ENCODE measurements at places on chromosomes 16 and 17.

GRCh38 chr16:19218581-19218980, 50.5 kb downstream of the SYT17 start:
- H3K4me1 ChIP-seq, result no peaks in the 10 kb centered on the region
- DNase-seq, result no peak
- no peaks in the 10 kb centered on the region for H3K27me3 ChIP-seq
- H3K27ac ChIP-seq, result no peak overlapping the region

DNA sequence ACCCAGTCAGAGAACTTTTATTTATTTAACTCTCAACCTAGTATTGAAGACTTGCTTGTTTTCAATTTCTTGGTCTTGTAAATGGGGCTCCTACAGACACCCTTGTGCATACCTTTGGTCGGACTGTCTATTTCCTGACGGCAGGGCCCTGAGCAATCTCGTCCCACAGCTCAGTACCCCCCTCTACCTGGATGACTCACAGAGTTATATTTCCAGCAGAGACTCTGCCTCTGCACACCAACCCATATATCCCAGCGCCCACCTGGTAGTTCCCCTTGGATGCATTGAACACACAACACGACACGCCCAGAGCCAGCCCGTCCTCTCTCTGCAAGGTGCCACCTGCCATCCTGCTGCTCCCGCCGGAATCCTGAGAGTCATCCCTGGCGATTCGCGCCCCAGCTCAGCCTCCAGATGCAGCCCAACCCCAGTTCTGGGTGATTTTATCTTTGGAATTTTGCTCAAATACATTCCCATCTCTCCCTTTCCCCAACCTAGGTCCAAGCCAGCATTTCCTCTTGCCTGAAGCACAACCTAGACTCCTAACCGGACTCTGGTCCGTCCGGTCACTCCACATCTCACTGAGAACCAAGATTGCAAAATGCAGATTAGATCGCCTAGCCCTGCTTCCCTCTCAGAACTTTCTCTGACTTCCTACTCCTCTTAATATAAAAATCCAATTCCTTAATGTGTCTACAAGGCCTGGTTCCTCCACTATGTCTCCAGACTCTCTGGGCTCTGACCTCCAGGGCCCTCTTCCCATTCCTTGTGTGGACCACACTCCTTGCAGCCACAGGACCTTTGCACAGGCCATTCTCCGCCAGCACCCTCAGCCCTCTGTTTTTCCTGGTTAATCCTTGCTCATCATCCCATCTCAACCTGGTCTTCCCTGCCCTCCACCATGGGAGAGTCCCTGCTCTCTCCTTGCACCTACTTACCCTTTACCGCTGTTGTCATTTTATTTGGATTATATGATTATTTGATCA, 129.2 kb downstream of the SEC14L1 start:
- no peak overlapping the region for H3K27ac ChIP-seq
- H3K27me3 ChIP-seq, result peaks cover 1% of the 10 kb centered on the region
- H3K4me3 ChIP-seq, result no peak overlapping the region

DNA sequence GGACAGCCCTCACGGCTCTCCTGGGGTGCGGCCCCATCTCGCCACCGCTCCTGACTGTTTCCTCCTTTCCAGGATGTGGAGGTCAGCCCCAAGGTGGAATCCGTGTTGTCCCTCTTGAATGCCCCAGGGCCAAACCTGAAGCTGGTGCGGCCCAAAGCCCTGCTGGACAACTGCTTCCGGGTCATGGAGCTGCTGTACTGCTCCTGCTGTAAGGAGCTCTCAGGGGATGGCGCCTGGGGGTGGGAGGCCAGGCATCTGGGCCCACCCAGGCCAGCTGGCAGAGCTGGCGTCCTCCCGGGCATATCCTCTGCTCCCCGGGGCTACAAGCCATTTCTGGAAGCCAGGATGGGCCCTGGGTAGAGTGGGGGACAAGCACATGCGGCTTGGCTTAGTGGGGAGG, 13.2 kb downstream of the IL34 start:
- no peaks in the 10 kb centered on the region for H3K36me3 ChIP-seq
- no peak overlapping the region for H3K27ac ChIP-seq
- DNase-seq, result no peak
- H3K27me3 ChIP-seq, result peaks cover 2% of the 10 kb centered on the region

DNA sequence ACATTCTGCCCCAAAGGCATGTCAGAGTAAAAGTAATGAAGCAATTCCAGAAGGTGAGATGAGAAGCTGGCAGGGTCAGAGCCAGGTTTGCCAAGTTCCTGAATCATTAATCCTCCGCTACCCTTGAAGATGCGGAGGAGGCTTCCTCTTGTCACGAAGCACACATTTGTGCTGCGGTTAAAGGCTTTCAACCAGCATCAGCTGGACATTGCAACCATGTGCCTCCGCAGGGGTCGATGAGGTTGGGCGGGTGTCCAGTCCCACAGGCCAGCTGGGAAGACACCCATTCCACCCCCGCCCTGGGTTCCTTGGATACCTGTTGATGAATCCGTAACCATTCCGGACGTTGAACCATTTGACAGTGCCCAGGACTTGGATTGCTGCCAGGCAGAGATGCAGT, 1.3 kb downstream of the YBX2 start:
- peaks cover 22% of the 10 kb centered on the region for H3K27me3 ChIP-seq
- no peak overlapping the region for H3K27ac ChIP-seq
- H3K36me3 ChIP-seq, result no peaks in the 10 kb centered on the region
- DNase-seq, result no peak
- H3K4me3 ChIP-seq, result peak overlapping the region; percentile 66
- H3K4me1 ChIP-seq, result no peaks in the 10 kb centered on the region

- no peak overlapping the region for H3K27ac ChIP-seq
- H3K36me3 ChIP-seq, result peaks cover 9% of the 10 kb centered on the region
- peaks cover 2% of the 10 kb centered on the region for H3K4me1 ChIP-seq
- no peak overlapping the region for H3K4me3 ChIP-seq
Observed at GRCh38 chr17:80919331-80920311, 72.0 kb upstream of the CHMP6 start.

All from glutamatergic neuron (in vitro differentiated cells).